ENCODE measurements at places on chromosomes 4 and X. TPM values are rescaled to one million over a fixed set of nuclear protein-coding genes. Genes with fewer than 3 reads are reported as not detected.

Gene TMSB15A
- total RNA-seq = not detected

Gene ZMYM3
- 21.9 TPM for total RNA-seq

Gene SLC25A31
- not detected for total RNA-seq

Gene TMSB15C
- 3.6 TPM for total RNA-seq

Gene RPS6KA3
- total RNA-seq = 59.9 TPM

Gene NHSL2
- total RNA-seq = 0.54 TPM

Gene VCX
- total RNA-seq = not detected

Gene PASD1
- total RNA-seq = not detected

Gene TMEM33
- total RNA-seq = 30.9 TPM

GRCh38 chrX:10884246-10884645 is 226.9 kb upstream of the HCCS start:
- DNase-seq = no peak

- no peak for DNase-seq
These were observed 101.4 kb downstream of the ADRA2C start for GRCh38 chr4:3867403-3868100.

- DNase-seq = no peak
These were observed 2.9 kb downstream of the TMEM129 start for GRCh38 chr4:1718095-1718850.

- DNase-seq = no peak
These were observed 45.4 kb downstream of the SMARCAD1 start for GRCh38 chr4:94253036-94253435.

- no peak for DNase-seq
These were observed 484.6 kb downstream of the ANKRD50 start for GRCh38 chr4:124227981-124228380.

DNA sequence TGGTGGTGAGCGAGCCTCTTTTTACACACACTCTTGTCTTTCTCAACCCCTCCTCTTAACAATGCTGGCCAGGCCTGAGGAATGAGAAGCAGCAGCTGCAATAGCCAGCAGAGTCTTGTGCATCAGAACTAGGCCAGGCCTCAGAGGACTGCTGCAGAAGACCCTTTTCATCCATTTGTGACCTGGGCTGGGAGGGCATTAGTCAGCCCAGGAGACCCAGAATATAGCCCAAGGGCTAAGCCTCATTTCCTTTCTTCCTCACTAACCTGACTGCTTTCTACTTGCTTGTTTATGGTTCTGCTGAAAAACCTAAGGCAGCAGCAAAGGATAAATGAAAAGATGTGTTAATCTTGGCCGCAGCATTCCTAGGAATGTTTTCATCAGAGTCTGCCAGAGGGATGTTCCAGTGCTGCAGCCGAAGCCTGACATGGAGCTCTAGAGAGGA is 254.7 kb upstream of the AR start:
- no peak for DNase-seq

DNA sequence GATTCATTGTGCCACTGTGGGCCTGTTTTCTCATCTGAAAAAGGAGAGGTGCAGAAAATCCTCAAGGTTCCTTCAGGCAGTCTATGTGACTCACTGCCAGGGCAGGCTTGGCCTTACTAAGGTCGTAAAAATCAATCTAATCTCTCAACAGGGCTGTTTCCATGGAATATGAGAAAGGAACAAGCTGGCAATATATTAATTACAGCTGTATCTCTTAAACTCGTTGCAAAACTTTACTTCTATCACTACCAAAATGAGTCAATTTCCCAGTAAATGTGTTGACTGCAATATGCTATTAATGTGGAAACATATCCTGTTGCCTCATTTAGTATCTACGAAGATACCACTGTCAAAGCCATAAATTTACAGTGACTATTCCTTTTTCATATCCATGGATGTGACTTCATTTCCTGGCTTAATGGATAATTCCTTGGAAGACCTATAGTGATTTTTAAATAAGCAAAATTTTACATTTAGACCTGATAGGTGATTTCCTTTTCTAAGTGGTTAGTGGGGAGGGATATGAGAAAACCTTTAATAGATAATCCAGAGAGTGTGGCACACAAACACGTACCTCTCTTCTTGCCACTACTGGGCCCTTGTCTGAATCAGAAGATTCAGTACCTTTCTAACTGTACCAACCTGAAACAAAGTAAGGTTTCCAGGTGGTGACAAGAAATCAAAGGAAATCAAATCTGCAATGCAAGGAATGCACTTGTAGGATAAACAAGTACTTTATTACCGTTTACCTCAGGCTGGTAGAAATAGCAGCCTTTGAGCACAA is 127.4 kb upstream of the FTHL17 start:
- DNase-seq = no peak

- DNase-seq = no peak
These were observed 34.7 kb downstream of the P2RY10 start for GRCh38 chrX:78979789-78980464.

DNA sequence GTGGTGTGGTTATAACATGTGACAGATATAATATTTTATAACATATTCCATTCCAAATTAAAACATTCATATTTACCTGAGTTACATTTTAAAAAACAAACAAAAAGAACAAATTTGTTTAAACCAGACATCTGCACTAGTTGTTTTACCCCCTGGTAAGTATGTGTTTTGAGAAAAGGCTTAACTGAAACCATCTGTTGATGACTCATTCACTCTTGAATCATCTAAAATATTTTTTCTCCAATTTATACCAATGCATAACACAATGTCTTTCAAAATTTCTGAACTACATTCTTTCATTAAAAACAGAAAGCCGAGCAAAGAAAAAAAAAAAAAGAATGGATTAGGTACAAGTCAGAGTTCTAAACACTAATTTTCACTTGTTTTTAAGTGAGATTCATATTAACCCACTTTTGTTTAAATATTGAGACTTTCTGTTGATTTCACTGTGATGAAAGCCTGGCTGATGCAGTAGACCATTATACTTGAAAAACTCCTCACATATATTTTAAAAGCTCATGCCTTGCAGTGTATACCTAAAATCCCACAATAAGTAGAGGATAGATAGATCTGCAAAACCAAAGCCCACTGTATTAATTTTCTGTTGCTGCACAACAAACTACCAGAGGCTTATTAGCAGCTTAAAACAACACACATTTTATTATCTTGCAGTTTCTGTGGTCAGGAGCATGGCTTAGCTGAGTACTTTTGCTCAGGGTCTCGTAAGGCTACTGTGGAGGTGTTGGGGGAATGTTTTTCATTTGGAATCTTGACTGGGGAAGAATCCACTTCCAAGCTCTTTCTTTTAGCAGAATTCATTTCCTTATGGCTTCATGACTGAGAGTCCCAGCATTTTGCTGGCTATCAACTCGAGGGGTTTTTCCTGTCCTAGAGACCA is 221.5 kb downstream of the PCDH18 start:
- DNase-seq = no peak

DNA sequence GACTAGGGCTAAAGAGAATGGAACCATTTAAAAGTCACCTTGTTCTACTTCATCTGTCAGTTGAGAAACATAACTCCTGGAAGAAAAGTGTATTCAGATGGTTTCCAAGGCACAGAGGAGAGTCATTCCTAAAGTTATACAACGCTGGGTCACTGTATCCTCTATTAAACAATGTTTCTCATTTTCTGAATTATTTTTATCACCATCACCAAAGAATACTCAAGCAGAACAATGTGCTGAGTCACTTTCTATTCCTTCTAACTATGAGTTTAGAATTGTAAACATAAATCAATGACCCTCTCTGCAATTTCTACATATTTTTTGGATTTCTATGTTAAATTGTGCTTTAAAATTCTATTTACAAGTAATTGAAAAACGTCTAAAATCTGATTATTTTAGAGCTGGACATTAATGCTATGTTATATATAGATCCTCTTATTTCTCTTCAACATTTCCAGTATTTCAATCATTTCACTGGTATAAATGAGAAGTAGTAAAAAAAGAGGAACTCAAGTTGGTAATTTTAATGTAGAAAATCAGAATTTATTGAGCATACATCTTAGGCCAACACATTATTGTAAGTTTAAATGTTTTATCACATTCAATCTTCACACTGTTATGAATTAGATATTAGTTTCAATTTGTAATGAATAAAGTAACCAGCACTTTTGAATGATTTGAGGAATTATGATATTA is 7.5 kb downstream of the DTHD1 start:
- no peak for DNase-seq

GRCh38 chrX:2536974-2537373 is 36.2 kb upstream of the DHRSX start:
- no peak for DNase-seq

- DNase-seq = no peak
These were observed 127.3 kb downstream of the AFAP1 start for GRCh38 chr4:7812231-7812857.

GRCh38 chr4:74084984-74085383 is 14.0 kb downstream of the CXCL2 start:
- no peak for DNase-seq

DNA sequence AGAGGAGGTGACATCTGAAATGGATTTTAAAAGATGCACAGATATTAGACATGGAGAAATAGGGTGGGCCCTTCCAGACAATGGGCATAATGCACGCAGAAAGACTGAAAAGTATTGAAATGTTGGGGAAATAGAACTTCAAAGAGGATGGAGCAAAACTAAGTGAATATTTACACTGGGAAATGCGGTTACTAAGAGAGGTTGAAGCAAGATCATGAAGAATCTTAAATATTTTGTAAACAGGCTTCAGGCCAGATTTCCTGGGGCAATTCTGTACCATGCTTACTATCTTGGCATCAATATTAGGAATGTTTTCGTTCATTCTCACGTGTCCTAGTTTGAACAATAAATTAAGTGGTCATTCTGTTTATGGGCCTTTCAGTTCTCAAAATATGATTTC is 216.3 kb downstream of the ADAMTS3 start:
- no peak for DNase-seq

GRCh38 chr4:141971869-141972268 is 335.5 kb downstream of the IL15 start:
- no peak for DNase-seq

- no peak for DNase-seq
These were observed 283.7 kb upstream of the GATB start for GRCh38 chr4:152044331-152045036.

DNA sequence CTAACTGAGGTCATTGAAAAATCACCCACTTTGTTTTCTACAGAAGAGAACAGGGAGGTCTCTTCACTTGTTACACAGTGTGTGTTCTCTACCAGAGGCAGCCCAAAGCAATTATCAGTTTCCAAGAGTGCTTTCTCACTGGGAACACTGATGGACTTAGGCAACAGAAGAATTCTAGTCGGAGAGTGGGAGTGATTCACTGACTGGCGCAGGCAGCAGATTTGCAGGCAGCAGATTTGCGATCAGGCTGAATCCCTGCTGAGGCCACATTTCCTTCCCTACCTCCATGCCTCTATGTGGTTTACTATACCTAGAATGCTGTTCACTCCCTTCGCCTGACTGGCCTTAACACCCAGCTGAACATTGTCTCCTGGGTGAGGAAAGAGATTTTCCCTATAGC is 6.6 kb downstream of the OCIAD2 start:
- no peak for DNase-seq

GRCh38 chr4:3059943-3060342 is 14.4 kb downstream of the HTT-AS start:
- no peak for DNase-seq

Measured in naive thymus-derived CD4-positive, alpha-beta T cell (primary cell).